ENCODE measurements at places on chromosomes 1 and 21. TPM values are rescaled to one million over a fixed set of nuclear protein-coding genes. Genes with fewer than 3 reads are reported as not detected.

Gene HES3
- not detected for total RNA-seq

Gene EVA1C
- 2.8 TPM for total RNA-seq

Gene AGO4
- total RNA-seq: 14.8 TPM

Gene DCLRE1B
- total RNA-seq: 8.6 TPM

Gene GFI1
- total RNA-seq: 0.49 TPM

Gene KRTAP7-1
- total RNA-seq: not detected

Gene WLS
- total RNA-seq: 29.6 TPM

Gene VAV3
- total RNA-seq: 0.23 TPM

Gene BNIPL
- total RNA-seq: 0.46 TPM

Gene ANKRD35
- not detected for total RNA-seq

Gene KCNE2
- total RNA-seq: not detected

Gene S100A8
- total RNA-seq: not detected

Gene LHX8
- not detected for total RNA-seq

Gene UQCRH
- total RNA-seq: 498 TPM

Gene HAPLN2
- 0.21 TPM for total RNA-seq

Gene FCN3
- not detected for total RNA-seq

Gene SCYL3
- total RNA-seq: 7.8 TPM

Gene NFASC
- total RNA-seq: 16.9 TPM

Gene GJA4
- not detected for total RNA-seq

Gene ZBTB8A
- total RNA-seq: 6.5 TPM

Gene AMIGO1
- total RNA-seq: 0.64 TPM

Gene CSDE1
- 347 TPM for total RNA-seq

Gene CHIA
- not detected for total RNA-seq

Gene C1orf226
- 38.4 TPM for total RNA-seq

Gene AUNIP
- 12.2 TPM for total RNA-seq

Gene SAMD13
- total RNA-seq: 2.2 TPM

Gene SLAMF9
- not detected for total RNA-seq

Gene ALX3
- total RNA-seq: not detected

Gene OR6N1
- total RNA-seq: not detected

Gene GJC2
- 2.4 TPM for total RNA-seq

Gene C8B
- total RNA-seq: not detected
